Left hindlimb (tissue), 1 donor: ENCODE measurements at places on chromosomes 16 and 17.
A peak's percentile ranks its signal among the peaks of the same experiment; 100 is the strongest.

DNA sequence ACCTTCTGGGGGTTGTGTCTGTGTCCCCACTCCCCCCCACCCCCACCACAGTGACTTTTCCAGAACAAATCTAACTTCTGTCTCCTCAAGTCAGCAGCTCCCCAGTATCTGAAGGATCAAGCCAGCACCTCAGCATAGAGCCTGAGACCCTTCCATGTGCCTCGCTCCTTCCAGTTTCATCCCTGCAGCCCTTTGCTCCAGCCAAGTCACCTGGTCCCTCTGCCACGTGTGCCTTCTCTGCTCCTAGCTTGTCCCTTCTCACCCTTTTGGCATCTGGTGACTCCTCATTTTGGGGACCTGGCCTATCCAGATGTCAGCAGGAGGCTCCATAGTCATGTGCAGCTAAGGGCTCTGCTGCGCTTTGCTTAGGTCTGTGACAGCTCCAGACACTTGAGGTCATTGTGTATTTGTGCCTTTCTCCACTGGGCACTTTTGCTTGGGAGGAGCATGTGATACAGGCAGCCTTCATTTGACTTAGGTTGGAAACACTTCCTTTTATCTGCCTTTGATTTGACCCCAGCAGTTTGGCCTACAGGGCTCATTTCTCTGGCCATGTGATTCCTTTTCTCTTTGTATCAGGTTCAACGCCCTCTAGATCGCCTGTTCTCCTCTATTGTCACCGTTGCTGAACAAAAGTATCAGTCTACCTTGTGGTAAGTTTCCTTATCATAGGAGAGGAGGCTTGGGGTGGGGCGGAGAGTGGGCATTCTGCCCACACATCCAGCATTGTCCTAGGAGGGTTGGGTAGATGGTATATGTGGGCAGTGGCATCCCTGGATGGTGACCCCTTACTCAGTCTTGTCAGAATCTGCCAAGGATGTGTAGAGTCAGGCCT lies 7.1 kb upstream of the NFATC3 start:
- DNase-seq, result no peak

GRCh38 chr16:59586331-59586730 lies 852.2 kb upstream of the GOT2 start:
- no peak for DNase-seq

GRCh38 chr16:79810449-79811189 lies 210.1 kb upstream of the MAF start:
- no peak for DNase-seq

- DNase-seq, result peak; percentile 51
These were observed 43.8 kb upstream of the DHX40 start for GRCh38 chr17:59521465-59522126.

GRCh38 chr16:22220714-22221113 lies 14.6 kb downstream of the EEF2K start:
- peak; percentile 51 for DNase-seq

- DNase-seq, result no peak
These were observed 3.7 kb downstream of the UBB start for GRCh38 chr17:16384557-16384956.

DNA sequence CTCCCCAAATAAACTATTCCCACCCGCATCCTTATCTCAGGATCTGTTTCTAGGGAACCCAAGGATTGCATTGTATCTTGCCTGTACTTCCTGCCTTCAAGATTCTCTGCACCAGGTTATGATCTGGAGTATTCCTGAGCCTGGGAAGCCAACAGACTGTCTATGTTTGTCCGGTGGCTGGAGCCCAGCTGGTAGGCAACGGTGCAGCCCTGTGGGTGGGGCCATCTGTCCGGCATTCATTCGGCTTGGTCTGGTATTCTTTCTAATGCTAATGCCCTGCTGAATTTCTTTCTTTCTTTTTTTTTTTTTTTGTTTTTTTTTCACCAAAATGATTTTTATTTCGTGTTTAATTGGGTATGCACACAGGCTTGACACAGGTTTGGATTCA lies 20.7 kb upstream of the TVP23A start:
- DNase-seq, result no peak

- DNase-seq, result no peak
These were observed 12.5 kb downstream of the SREBF1 start for GRCh38 chr17:17824119-17824782.

DNA sequence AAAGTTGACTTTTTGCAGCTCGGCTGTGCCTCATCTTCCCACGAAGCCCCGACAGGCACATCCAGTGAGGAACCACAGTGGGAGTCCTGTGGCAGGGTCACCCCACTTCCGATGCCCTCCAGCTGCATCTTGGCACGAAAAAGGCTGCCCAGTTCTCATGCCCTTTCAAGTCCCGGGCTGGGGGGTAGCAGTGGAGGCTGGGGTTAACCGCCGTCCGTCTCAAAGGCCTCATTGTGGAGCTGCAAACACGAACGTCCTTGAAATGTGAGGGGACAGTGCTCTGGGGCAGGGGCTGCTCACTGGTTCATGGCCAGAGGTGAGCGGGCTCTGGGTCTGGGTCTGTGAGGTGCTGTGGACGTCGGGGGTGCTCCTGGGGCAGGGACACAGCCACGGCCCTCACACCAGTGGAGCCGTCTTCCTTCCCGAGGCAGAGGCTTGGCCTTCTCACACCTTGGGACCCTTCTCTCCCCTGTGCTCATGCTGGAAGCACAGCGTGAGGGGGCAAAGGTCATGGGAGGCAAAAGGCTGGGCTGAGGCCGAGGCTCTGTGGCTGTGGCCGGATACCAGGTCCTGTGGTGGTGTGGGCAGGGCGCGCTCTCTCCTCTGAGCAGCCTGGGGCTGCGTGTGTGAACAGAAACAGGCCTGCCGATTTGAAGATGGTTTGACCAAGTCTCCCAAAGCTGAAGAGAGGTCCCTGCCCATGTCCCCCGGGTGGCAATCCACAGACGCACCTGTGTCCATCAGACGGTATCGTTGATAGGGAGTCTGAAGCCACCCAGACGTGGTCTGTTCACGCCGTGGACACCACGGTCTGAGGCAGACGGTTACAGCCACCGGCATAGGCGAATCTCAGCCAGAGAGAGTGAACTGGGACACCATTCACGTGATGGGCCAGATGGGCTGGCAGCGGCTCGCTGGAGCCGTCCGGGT lies 3.1 kb upstream of the MC1R start:
- DNase-seq, result no peak

- DNase-seq, result peak; percentile 62
These were observed 2.7 kb upstream of the NFE2L1 start for GRCh38 chr17:48045316-48046001.

- no peak for DNase-seq
These were observed 79.6 kb upstream of the HS3ST2 start for GRCh38 chr16:22734368-22734767.
